ENCODE measurements at places on chromosomes 7 and 10. TPM values are rescaled to one million over a fixed set of nuclear protein-coding genes. Genes with fewer than 3 reads are reported as not detected.

GRCh38 chr7:84085998-84086397 lies 108.6 kb downstream of the SEMA3A start:
- H3K27ac ChIP-seq = no peak overlapping the region
- H3K4me1 ChIP-seq = no peaks in the 10 kb centered on the region
- no peak for DNase-seq
- no peaks in the 10 kb centered on the region for H3K36me3 ChIP-seq
- H3K4me3 ChIP-seq = no peak overlapping the region

GRCh38 chr10:102603946-102604345 lies 40.3 kb upstream of the TRIM8 start:
- H3K27me3 ChIP-seq = no peaks in the 10 kb centered on the region
- H3K4me3 ChIP-seq = no peak overlapping the region
- DNase-seq = no peak
- peaks cover 36% of the 10 kb centered on the region for H3K4me1 ChIP-seq
- H3K36me3 ChIP-seq = peaks cover 36% of the 10 kb centered on the region
- no peak overlapping the region for H3K27ac ChIP-seq

- no peak for DNase-seq
- H3K4me3 ChIP-seq = no peak overlapping the region
- H3K36me3 ChIP-seq = no peaks in the 10 kb centered on the region
- no peaks in the 10 kb centered on the region for H3K27me3 ChIP-seq
- no peaks in the 10 kb centered on the region for H3K4me1 ChIP-seq
These were observed 57.8 kb downstream of the PRKCQ start for GRCh38 chr10:6522230-6522629.

DNA sequence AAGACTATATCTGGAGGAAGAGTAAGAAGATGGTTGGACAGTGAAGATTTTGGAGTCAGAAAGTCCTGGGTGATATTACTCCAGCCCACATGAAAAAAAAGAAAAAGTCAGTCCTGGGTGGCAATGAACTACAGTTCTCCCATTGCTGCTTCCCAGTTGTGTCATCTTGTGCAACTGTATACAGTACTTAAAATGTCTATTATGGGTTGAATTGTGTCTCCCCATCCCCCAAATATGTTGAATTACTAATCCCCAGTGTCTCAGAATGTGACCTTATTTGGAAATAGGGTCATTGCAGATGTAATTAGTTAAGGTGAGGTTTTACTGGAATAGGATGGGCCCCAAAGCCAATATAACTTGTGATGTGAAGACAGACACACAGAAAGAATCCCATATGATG lies 15.6 kb downstream of the SEC23IP start:
- peaks cover 71% of the 10 kb centered on the region for H3K36me3 ChIP-seq
- DNase-seq = no peak

DNA sequence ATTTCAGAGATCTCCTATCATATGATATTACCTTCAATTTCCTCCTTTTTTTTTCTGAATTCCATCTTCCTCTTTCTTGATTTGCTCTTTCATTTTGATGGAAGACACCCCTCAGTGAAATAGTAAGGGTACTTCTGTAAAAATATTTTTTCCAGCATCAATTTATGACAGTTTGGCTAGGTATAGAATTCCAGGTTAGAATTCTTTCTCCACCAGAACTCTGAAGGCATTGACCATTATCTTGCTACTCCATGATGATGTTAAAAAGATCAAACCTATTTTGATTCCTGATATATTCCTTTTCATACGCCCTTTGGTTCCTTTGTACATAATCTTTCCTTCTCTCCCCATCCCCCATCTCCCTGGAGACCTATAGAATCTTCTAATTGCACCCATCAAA lies 48.4 kb downstream of the MTPAP start:
- no peaks in the 10 kb centered on the region for H3K36me3 ChIP-seq
- no peaks in the 10 kb centered on the region for H3K4me1 ChIP-seq
- DNase-seq = no peak

GRCh38 chr10:27680006-27680557 lies 65.5 kb downstream of the MKX start:
- no peaks in the 10 kb centered on the region for H3K4me1 ChIP-seq
- no peaks in the 10 kb centered on the region for H3K36me3 ChIP-seq
- no peak for DNase-seq
- no peak overlapping the region for H3K4me3 ChIP-seq

DNA sequence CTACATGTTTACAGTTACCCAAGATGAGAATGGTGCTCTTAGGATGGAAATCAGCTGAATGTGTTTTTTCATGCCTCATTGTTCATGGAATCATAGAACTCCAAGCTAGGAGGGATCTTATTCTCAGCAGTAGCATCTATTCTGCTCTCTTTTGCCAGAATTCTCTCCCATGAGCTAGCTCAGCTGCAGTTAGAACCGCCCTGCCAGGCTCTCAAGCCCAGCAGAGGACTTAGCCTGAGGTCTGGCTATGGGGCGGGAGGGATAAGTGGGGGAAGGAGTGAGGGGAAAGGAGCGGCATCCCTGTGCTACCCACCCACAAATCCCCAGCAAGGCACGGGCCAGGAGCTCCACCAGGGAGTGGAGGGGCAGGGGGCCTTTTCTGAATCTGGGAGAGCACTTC lies 120.7 kb upstream of the PLXNA4 start:
- no peak overlapping the region for H3K4me3 ChIP-seq
- H3K27ac ChIP-seq = no peak overlapping the region
- no peak for DNase-seq
- peaks cover 7% of the 10 kb centered on the region for H3K27me3 ChIP-seq
- H3K36me3 ChIP-seq = no peaks in the 10 kb centered on the region

GRCh38 chr7:1298931-1299885 lies 66.5 kb downstream of the UNCX start:
- no peak overlapping the region for H3K4me3 ChIP-seq
- peaks cover 49% of the 10 kb centered on the region for H3K27me3 ChIP-seq
- H3K36me3 ChIP-seq = no peaks in the 10 kb centered on the region
- H3K4me1 ChIP-seq = no peaks in the 10 kb centered on the region

DNA sequence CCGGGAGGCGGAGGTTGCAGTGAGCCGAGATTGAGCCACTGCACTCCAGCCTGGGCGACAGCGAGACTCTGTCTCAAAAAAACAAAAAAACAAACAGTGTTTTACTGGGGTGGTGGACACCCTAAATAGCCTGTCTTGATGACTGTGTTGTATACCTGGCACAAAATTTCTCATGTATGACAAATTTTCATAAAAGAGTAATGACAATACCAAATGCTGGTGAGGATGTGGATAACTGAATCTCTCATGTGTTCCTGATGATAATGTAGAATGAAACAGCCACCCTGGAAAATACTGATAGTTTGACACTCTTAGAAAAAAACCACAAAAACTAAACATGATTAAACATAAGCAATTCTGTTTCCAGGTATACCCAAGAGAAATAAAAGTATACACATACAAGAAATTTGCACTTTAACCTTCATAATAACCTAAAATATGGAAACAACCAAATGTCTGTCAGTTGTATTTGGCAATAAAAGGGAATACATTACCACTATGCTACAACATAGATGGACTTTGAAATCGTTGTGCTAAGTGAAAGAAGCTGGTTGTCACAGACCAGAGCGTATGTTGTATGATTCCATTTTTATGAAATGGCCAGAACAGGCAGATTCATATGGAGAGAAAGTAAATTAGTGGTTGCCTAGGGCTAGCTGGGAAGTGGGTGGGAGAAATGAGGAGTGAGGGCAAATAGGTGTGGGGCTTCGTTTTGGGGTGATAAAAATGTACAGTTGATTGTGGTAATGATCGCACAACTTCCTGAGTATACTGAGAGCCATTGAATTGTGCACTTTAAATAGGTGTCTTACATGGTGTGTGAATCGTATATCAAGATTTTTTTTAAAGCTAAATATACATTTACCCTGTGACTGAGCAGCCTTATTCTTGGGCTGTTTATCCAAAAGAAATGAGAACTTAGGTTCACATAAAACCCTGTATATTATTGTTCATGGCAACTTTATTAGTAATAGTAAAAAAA lies 12.5 kb downstream of the WDR37 start:
- no peak overlapping the region for H3K4me3 ChIP-seq
- DNase-seq = peak; percentile 47
- H3K36me3 ChIP-seq = peaks cover 13% of the 10 kb centered on the region
- no peaks in the 10 kb centered on the region for H3K4me1 ChIP-seq
- H3K27ac ChIP-seq = no peak overlapping the region

- H3K27ac ChIP-seq = no peak overlapping the region
- H3K27me3 ChIP-seq = no peaks in the 10 kb centered on the region
- H3K4me1 ChIP-seq = no peaks in the 10 kb centered on the region
- H3K4me3 ChIP-seq = no peak overlapping the region
These were observed 139.8 kb downstream of the GRID1 start for GRCh38 chr10:86226781-86227201.

DNA sequence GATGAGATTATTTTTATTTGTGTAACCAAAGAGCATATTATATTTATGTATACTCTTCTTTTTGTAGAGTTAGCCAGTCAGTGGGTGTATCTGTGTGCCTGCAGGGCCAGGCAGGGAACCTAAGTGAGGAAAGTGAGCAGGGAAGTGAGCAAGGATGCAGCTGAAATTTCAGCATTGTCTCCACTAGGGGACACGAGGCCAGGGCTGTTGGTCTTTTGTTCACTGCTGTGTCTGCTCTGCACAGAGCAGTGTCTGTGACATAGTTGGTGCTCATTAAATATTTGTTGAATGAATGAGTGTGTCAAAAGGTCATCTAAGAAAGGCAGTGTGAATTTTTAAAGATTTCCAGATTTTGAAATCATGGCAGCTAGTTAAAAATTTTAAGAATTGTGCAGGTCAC lies 51.8 kb downstream of the SUGCT start:
- peaks cover 6% of the 10 kb centered on the region for H3K36me3 ChIP-seq
- H3K27me3 ChIP-seq = no peaks in the 10 kb centered on the region
- no peak for DNase-seq
- no peak overlapping the region for H3K4me3 ChIP-seq
- H3K4me1 ChIP-seq = peaks cover 3% of the 10 kb centered on the region

DNA sequence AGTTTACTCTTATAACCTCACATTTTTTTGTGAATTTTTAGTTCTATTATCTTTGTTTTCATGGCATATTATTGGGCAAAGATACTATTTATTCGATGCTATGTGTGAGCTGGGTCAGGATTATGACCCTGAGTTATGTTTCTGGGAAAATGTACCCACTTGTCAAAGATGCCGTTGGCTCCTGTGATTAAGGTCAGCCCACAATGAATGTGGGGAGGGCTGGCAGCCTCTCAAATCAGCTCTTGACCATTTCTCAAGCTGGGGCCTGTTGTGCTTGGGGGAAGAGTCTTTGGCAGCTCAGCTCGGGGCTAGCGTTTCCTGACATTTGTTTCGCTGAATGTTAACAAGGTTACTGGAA lies 97.5 kb downstream of the TCF7L2 start:
- H3K4me3 ChIP-seq = no peak overlapping the region
- no peaks in the 10 kb centered on the region for H3K4me1 ChIP-seq
- H3K36me3 ChIP-seq = peaks cover 30% of the 10 kb centered on the region
- DNase-seq = no peak

DNA sequence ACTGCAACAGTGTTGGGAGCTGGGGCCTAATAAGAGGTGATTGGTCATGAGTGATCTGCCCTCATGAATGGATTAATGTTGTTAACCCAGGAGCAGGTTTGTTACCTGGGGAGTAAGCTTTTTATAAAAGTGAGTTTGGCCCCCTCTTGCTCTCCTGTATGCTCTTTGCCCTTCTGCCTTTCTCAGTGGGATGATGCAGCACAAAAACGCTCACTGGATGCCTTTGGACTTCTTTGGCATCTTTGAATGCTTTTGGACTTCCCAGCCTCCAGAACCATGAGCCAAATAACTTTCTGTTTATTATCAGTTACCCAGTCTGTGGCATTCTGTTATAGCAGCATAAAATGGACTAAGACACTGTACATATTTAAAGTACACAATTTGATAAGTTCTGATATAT lies 48.5 kb downstream of the CCDC71L start:
- no peak for DNase-seq
- no peak overlapping the region for H3K4me3 ChIP-seq
- H3K27me3 ChIP-seq = no peaks in the 10 kb centered on the region
- H3K4me1 ChIP-seq = peaks cover 31% of the 10 kb centered on the region
- H3K27ac ChIP-seq = no peak overlapping the region

GRCh38 chr10:5125315-5126044 lies 31.3 kb downstream of the AKR1C3 start:
- no peak overlapping the region for H3K27ac ChIP-seq
- H3K4me3 ChIP-seq = no peak overlapping the region
- no peak for DNase-seq
- H3K4me1 ChIP-seq = no peaks in the 10 kb centered on the region
- no peaks in the 10 kb centered on the region for H3K36me3 ChIP-seq
- H3K27me3 ChIP-seq = no peaks in the 10 kb centered on the region

GRCh38 chr7:55140221-55140940 lies 121.6 kb downstream of the EGFR start:
- no peaks in the 10 kb centered on the region for H3K4me1 ChIP-seq
- H3K36me3 ChIP-seq = peaks cover 13% of the 10 kb centered on the region
- H3K27ac ChIP-seq = no peak overlapping the region
- H3K27me3 ChIP-seq = no peaks in the 10 kb centered on the region

GRCh38 chr10:27391916-27392315 lies 112.2 kb upstream of the RAB18 start:
- H3K27me3 ChIP-seq = no peaks in the 10 kb centered on the region
- no peaks in the 10 kb centered on the region for H3K36me3 ChIP-seq
- H3K4me1 ChIP-seq = no peaks in the 10 kb centered on the region
- no peak overlapping the region for H3K4me3 ChIP-seq

DNA sequence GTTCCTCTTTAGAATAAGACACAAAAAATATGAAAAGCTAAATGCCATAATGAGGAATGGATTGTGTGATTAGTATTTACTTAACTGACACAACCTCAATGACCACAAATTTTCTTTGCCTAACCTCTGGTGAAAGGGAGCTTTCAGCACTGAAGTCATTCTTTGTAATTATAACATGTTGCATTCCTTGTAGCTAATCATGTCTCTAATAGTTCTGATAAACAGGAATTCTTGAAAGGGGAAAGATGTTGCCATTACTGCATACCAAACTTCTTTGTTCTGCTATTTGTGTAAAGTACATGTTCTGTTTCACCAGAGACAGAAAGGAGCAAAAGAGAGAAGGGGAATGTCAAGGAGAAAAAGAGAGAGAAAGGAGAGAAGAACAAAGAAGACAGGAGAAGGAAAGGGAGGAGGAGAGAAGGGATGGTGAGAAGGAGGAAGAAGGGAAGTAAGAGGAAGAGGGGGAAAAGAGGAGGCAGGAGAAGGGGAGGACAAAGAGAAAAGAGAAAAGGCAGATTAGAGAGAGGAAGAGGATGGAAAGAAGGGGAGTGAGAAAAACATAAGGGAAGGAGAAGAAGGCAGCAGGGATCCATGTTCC lies 120.9 kb downstream of the SEMA3D start:
- no peaks in the 10 kb centered on the region for H3K27me3 ChIP-seq
- no peaks in the 10 kb centered on the region for H3K4me1 ChIP-seq
- H3K27ac ChIP-seq = no peak overlapping the region
- DNase-seq = no peak
- H3K36me3 ChIP-seq = no peaks in the 10 kb centered on the region

Gene GPR146
- polyA plus RNA-seq = 4.0 TPM

Gene UCN3
- 11.4 TPM for polyA plus RNA-seq

Gene CALML3
- polyA plus RNA-seq = 0.09 TPM

Gene LRRTM3
- polyA plus RNA-seq = 1.4 TPM

Gene OR13A1
- 0.06 TPM for polyA plus RNA-seq

Gene ABCC2
- 94.3 TPM for polyA plus RNA-seq

Gene RHBDD2
- polyA plus RNA-seq = 51.9 TPM

Gene ZP3
- polyA plus RNA-seq = 2.9 TPM

Gene AIFM2
- polyA plus RNA-seq = 4.5 TPM

All from large intestine (tissue), 12 donors.